ENCODE measurements at places on chromosomes 11 and 22.

DNA sequence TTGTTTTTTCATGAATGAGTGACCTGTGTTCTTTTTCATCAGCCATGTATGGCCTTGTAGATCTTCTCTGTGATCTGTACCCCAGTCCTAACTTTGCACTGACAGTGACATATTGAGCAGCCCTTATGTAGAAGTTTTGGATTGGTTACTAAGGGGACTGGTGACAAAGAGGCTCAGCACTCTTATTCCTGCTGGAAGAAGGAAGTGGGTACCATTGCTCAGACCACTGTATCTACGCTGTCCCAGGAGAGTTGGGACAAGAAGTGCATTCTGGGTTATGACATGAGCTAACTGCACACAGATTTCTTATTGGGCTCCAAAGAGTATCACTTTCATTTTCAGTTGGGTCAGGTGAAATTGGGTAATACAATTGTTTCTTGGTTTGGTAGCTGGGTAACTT lies 107.8 kb upstream of the RASSF10 start:
- no peak overlapping the region for H3K4me3 ChIP-seq
- peaks cover 45% of the 10 kb centered on the region for H3K36me3 ChIP-seq
- no peak overlapping the region for H3K27ac ChIP-seq

GRCh38 chr11:76604081-76604625 lies 66.4 kb downstream of the LRRC32 start:
- H3K27me3 ChIP-seq: no peaks in the 10 kb centered on the region
- H3K36me3 ChIP-seq: no peaks in the 10 kb centered on the region
- H3K4me3 ChIP-seq: no peak overlapping the region
- H3K27ac ChIP-seq: no peak overlapping the region
- H3K4me1 ChIP-seq: peaks cover 48% of the 10 kb centered on the region
- no peak for DNase-seq

DNA sequence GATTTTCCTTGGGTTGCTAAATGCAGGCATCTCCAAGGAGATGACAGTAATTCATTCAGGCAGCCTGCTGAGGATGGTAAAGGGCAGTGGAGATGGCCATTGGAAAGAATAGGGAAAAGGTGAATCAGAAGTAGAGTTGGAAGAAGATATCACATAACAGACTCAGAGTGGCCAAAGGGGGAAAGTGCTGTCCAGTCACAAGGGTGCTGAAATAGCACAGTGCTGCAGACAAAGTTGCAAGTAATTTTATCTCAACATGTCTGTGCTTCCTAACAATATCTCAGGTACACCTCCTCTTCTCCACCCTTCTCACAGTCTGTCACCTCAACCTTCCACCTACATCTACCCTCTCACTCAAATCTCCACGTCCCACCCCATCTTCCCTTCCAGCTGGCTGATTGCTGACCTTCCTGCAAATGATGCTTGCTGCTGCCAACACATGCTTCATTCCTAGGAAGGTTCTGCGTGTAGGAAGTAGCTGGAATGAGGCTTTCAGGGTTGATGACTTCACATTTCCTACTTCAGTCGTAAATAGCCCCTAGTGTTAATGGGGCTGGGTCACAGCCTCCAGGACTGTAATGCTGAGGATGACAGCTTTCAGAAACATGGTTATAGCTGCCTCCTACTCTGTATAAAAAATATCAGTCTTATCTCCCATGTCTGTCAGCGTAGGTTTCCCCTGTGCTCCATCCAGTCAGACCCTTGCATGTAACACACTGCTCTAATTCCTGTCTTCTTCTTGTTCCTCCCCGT lies 123.9 kb downstream of the CTNND1 start:
- no peak overlapping the region for H3K27ac ChIP-seq
- no peak for DNase-seq
- H3K36me3 ChIP-seq: no peaks in the 10 kb centered on the region
- H3K4me1 ChIP-seq: no peaks in the 10 kb centered on the region

- H3K4me1 ChIP-seq: no peaks in the 10 kb centered on the region
- DNase-seq: no peak
- no peak overlapping the region for H3K4me3 ChIP-seq
- no peaks in the 10 kb centered on the region for H3K27me3 ChIP-seq
- no peaks in the 10 kb centered on the region for H3K36me3 ChIP-seq
Measured at GRCh38 chr11:78688460-78688859, 113.8 kb upstream of the NARS2 start.

Measured in esophagus squamous epithelium (tissue), 5 donors.